Activated T-cell treated with anti-CD3 and anti-CD28 coated beads for 24 hours (primary cell): ENCODE measurements at places on chromosomes 3 and 15.

DNA sequence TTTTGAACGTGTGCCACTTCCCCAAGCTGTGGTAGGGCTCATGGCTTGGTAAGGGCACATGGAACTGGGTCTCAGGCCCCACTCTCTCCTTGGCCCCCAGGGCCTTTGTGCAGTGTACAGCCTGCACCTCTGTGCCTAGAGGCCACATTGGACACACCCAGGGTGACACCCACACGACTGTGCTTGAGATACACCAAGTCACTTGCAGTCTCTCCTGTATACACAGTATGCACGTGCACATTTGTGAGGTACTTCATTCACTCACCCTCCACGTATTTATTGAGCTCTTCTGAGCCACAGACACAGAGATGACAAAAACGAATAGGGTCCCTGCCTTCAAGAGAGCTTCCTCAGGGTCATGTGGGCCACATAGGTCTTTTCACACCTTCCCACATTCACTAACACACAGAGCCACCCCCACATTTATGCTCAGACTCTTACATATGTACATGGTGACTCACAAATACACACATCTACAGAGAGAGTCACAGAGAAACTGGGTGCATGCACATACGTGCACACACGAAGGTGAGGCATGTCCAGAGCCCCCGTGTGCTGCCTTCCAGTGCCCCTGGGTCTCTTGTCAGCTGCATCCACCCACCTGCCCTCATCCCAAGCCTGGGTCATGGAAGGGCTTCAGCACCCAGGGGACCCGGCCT is 9.8 kb upstream of the TMEM115 start:
- no peak for DNase-seq

GRCh38 chr3:52227766-52228165 is 2.3 kb upstream of the TLR9 start:
- no peak for DNase-seq

DNA sequence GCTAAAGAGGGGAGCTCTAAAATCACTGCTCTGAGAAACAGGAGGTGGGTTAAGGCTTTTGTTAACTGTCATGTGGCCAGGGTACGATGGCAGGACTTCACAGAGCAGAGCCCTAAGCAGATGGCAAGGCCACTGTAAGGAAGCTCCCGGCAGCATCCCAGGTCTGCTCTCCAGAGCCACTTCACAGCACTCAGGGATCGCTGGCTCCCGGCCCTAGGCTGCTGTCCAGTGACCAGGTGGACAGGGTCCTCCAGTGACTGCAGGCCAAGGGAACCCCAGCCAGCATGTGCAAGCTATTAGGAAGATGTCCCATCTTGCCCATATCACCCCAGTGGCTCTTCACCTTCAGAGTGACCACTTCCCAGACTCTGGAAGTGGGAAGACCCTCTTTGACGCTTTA is 10.4 kb downstream of the TMEM41A start:
- no peak for DNase-seq

DNA sequence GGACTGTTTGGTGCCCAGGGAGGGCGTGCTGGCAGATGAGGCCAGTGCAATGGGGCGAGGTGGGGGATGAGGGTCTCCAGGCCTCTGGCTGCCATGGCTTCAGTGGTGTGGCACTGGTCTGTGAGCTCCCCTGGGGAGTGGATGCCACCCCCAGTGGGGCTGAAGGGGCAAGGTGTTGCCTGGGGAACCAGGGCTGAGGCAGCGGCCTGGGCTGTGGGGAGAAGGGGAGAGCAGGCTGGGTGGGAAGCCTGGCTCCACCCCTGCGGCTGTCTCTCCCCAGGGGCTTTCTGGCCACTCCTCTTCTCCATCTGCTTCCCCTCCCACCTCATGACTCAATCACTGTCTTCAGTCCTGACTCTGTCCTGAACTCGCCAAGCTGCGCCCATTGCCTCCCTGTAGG is 88.4 kb upstream of the TLE3 start:
- no peak for DNase-seq

DNA sequence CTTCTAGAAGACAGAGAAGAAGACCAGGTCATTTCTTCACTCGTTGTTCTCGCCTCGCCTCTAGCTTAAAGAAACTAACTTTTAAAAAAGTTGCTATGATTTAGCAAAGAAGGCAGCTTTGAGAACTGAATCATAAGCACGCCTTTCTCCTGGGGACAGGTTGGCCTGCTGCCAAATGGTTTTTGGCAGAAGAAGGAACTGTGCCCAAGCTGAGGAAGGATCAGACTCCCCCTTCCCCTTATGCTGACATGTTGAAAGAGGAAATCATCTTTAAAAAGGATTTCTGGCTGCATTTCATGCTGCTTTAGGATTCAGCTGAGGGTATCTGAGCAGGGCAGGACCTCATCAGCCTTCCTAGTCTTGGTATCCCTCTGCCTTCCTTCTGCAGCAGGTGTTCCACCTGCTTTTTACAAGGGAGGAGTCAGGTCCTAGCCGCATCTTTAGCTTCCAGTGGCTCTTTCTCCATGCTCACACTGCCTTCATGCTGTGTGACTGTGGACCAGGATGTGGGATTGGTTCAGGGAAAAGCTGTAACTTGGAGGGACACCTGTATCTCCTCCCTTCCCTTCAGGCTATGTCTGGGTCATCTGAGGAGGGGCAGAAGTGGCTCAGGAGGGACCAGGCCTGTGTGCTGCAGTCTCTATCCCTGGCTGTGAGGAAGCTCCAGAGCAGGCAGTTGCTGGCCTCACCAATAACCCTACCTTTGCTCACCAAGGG is 34.1 kb upstream of the HACD2 start:
- DNase-seq, result no peak

DNA sequence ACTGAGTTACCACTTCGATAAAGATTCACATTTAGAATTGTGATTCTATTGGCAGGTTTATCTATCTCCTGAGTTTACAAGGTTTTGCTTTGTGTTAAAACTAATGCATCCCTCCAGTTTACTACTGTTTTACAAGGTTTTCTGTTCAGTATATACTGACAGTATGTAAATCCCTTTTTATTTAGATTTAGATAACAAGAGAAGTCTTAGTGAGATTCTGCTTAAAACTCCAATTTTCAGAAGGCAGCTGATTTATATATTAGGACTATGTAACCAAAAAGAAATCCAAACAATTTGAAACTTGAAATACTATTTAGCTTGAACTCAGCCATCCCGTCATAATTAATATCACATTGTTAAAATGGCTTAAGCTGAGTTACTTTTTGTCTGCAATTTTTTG is 619.2 kb downstream of the NAALADL2 start:
- no peak for DNase-seq

- no peak for DNase-seq
Observed at GRCh38 chr3:20822251-20822650, 636.2 kb upstream of the SGO1 start.

GRCh38 chr3:156675830-156676767 is 1.7 kb downstream of the TIPARP start:
- peak; percentile 28 for DNase-seq

GRCh38 chr15:69045802-69046201 is 31.3 kb downstream of the NOX5 start:
- no peak for DNase-seq

GRCh38 chr3:8556473-8556869 is 54.8 kb downstream of the LMCD1 start:
- no peak for DNase-seq

DNA sequence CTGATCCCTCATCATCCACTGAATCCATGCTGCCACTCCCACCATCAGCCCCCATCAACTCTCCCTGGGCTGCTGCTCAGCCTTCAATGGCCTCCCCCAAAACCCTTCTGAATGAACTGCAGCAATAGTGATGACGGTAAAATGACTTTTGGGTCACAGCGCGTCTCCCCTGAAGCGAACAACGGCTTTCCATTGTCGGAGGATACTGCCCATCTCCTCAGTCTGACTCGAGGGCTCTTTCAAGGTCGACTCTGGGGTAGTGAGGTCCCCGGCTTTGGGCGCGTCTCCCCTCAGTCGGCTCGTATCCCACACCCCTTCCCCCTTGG is 57.2 kb upstream of the ZBTB38 start:
- no peak for DNase-seq

GRCh38 chr3:189632242-189632641 is 1.1 kb downstream of the TP63 start:
- DNase-seq, result no peak

- no peak for DNase-seq
Observed at GRCh38 chr3:99470841-99471240, 167.6 kb upstream of the COL8A1 start.

GRCh38 chr3:196311-197148 is at the start of gene CHL1:
TSS of gene CHL1 (plus strand) at chr3:196763. CDS start at chr3:319777, 123,014 bp downstream.
- DNase-seq, result no peak

- DNase-seq, result no peak
Observed at GRCh38 chr3:36393563-36393962, 13.3 kb downstream of the STAC start.

DNA sequence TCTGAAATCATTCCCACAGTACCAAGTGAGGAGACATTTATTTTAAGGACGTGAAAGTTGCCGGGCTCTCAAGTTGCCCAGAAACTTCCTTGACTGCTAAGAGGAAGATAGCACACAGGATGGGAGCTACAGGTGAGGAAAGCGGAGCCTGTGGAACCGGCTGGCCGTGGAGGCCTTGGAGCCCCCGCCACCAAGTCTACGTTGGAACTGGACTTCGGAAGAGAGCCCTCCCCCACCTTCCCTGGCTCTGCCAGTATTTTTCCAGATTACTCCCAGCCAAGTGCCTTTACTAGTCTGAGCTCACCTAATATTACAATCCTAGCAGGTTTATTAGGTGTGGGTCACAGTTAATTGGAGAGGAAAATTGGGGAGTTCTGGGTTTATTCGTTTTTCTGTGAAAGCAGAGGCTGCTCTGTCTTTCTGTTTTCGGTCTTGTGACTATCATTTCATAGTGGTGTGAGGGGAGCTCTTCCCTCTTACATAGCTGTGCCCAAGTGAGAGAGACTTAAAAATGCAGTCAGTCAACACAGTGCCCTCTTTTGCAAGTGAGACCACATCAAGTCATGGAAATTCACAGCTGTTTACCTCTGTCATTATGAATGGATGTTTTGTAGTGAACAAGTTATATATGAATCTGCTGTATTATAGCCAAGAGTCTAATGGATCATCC is 6.8 kb downstream of the BOC start:
- no peak for DNase-seq

DNA sequence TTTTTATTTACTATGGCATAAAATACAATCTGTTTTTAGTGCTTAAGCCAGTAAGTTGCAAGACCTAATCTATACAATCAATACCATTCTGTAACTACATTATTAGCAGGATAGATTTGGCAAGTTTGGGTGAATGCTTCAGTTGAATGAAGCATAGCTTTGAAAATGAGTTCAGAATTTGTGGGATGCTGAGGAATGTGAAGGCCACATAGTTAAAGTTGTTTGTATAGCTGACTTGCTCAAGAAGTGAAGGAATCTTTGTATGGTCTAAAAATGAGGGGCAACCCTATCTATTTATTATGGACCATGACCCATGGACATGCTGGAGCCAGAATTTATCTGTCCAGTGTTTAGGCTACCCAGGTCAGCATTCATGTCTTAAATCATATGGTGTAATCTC is 58.5 kb downstream of the CRYBG3 start:
- no peak for DNase-seq

- DNase-seq, result no peak
Observed at GRCh38 chr15:60120100-60120499, 116.0 kb downstream of the FOXB1 start.

DNA sequence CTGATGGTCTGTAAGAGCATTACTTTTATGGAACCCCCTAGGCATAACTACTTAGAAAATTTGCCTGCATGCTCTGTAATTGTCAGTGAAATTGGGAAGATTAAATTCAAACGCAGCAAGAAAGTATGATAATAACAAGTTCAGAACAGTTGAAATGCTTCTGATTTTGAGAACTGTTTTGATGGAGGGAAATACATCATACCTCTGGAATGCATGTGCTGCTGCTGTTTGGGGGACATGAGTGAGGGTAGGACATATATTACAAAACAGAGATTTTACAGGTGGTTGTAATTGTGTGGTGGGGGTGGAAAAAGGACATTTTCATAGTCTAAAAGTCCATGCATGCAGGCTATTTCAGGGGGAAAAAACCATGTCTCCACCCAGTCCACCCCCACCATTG is 135.0 kb upstream of the DPH6 start:
- no peak for DNase-seq

- DNase-seq, result no peak
Observed at GRCh38 chr3:99287876-99288275, 350.5 kb upstream of the COL8A1 start.

DNA sequence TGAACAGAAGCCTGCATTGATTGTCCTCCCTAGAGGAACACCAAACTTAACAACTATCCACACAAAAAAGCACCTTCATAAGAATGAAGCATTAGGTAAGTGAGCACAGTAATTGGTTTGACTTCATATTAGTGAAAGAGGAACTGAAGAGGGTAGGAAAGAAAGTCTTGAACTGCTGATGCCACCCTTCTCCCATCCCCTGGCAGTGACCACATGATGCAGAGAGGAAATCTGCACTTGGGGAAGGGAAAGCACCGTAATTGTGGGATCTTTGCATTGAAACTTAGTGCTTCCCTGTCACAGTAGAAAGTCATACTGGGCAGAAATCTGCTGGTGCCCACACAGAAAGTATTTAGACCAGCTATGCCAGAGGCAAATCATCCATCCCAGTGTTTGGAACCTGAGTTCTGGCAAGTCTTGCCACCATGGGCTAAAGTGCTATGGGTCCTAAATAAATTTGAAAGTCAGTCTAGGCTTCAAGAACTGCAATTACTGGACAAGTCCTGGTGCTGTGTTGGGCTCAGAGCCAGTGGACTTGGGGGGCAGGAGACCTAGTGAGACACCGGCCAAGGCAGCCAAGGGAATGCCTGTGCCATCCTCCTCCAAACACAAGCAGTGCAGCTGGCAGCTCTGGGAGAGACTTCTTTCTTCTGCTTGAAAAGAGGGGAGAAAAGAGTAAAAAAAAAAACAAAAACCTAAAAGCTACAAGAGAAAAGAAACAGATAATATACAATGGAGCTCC is 63.6 kb downstream of the SLC15A2 start:
- DNase-seq, result no peak

DNA sequence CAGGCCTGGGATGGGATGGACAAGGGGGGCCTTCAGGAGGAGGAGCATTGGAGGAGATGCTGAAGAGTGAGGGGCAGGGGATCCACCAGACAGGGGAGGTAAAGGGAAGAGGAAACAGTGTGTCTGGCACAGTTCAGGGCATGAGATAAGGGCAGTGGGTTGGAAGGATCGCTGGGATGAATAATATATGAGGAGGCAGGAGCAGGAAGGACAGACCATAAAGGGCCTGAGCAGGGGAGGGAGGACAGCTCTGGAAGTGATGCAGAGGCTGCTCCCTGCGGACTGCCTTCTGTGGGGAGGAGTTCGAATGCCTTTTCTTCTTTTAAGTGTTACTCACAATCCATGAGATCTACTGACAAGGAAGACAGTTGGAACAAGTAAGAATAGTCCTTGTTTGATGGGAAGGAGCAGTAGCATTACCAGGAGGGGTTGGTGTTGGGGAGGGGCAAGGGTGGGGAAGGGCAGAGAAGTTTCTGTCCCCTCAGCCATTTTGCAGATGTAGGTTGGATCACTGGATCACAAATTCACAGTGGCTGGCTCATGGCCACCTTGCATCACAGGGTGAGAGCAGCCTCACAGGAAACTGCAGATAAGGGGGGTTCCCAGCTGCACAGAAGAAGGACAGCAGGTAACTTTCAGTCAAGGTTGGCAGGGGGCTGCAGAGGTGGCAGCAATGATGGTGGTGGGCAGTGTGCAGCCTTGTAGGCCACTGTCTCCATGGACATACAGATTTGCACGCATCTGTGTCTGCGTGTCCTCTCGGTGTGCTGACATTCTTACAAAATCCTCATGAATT is 91.9 kb upstream of the SNRPN start:
- DNase-seq, result no peak
